ENCODE measurements at places on chromosomes 13 and 19.
A peak's percentile ranks its signal among the peaks of the same experiment; 100 is the strongest.

DNA sequence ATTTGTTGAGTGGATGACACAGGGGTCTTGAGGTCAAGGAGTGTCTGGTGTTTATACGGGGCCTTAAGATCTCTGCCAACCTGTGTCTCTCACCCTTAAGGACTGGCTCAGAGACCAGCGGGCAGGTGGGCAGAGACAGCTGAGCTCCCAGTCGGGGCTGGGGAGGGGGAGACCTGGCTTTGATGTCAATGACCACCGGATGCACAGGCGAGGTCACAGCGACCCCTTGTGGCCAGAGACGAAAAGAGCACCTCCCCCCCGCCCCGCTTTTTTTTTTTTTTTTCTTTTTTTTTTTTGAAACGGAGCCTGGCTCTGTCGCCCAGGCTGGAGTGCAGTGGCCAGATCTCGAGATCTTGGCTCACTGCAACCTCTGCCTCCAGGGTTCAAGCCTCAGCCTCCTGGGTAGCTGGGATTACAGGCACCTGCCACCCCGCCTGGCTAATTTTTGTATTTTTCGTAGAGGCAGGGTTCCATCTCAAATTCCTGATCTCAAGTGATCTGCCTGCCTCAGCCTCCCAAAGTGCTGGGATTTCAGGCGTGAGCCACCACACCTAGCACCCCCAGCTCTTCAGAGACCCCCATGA, 12.1 kb upstream of the KLK14 start:
- no peak for DNase-seq

- DNase-seq: peak; percentile 97
These were observed 23.8 kb downstream of the TEX101 start for GRCh38 chr19:43438291-43439031.

DNA sequence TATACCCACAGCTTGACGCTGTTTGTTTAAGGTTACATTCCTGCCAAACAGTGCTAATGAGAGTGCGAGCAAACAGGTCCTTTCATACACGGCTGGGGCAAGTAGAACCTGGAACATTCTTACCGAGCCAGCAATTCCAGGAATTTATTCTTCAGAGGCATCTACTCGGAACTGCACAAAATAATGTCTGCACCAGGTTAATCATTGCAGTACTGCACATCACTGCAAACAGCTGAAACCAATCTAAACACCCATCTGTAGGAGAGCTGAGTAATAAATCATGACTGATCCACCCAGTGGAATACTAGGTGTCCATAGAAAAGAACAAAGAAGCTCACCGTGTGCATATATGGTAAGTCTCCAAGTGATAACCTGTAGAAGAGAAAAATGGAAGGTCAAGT, 1.2 kb upstream of the ZNF579 start:
- no peak for DNase-seq

DNA sequence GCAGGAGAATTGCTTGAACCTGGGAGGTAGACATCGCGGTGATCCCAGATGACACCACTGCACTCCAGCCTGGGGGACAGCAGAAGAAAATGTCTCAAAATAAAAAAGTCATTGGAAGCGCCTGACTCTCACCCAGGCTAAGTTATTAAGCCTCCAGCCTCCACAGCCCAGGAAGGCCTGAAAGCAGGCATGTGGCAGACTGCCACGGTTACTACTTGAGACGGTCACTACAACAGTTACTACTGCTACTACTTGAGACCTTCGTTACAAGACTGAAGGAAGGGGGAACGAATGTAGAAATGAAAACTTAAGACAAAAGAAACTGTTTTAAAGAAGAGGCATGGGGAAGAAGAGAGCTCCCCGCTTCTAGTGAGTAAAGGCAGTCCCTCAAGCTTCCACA, 9.6 kb downstream of the PRR22 start:
- DNase-seq: peak; percentile 16

DNA sequence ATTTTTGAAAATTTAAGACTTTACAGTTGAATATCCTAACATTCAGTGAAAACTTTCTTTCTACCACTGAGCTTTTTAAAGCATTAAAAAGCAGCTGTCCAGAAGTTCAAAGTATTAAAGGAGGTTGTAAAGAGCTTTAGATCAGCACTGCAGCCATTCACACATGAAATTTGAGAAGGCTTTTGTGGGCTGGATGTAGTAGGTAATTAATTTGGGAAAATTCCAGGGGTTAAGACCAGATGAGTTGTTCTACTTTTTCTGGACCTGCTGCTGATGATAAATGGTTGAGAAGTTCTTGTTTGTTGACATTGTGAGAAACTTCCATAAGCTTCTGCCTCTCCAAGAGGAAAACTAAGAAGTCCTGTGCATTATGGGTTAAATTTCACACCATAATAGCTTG, 1779.6 kb upstream of the PRR20A start:
- no peak for DNase-seq

DNA sequence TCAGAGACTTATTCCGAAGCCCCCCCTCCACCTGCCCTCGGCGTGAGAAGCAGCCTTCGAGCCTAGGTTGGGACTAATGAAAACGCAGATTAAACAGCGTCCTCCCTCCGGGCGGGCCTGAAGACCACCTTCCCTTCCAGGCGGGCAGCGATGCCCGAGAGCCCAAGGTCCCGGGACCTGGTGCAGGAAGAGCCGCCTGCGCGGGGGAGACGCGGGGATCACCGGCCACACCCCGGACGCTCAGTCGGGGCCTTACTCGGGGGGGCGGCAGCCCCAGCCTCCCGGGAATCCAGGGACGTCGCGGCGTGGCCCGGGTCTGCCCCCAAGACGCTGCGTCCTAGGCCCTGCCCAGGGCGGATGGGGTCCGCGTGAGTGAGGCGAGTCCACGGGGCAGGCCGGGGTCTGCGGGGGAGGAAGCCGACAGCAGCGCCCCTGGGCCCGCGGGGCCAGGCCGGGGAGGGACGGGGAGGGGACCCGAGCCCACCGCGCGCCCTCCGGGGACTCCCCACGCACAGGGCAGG, 33.3 kb upstream of the SPACA7 start:
- DNase-seq: no peak

- no peak for DNase-seq
These were observed 6.2 kb downstream of the MIER2 start for GRCh38 chr19:338421-338820.

GRCh38 chr13:55214841-55215345, 1925.8 kb upstream of the PRR20A start:
- no peak for DNase-seq
